AG04450 (cell line): ENCODE measurements at places on chromosomes 7 and 10.

DNA sequence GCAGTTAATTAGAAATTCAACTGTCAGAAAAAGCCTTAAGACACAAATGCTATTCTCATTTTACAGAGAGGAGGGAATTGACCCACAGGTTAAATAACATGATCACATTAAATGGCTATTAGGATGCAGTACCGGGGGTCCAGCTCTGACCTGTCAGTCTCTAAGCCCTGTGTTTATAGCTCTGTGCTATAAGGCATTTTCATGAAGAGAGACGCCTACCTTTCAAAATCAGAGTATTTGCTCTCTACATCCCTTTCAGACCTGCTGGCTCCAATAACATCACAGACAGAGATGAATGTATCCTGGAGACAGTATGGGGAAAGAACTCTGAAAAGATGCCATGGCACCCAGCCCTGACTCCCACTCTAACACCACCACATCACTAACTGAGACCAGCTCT, 189.9 kb upstream of the PRSS58 start:
- DNase-seq, result no peak

GRCh38 chr7:37445064-37445723, 3.5 kb downstream of the ELMO1 start:
- no peak for DNase-seq

GRCh38 chr10:48934672-48935501, 4.8 kb downstream of the LRRC18 start:
- DNase-seq, result no peak

- no peak for DNase-seq
Measured at GRCh38 chr7:29146888-29147609, 712 bp upstream of the CPVL start.

GRCh38 chr10:803041-803741, 113.7 kb upstream of the DIP2C start:
- DNase-seq, result no peak

GRCh38 chr7:29337546-29338116, 143.1 kb downstream of the CHN2 start:
- DNase-seq, result no peak

GRCh38 chr7:76507723-76508406, 2.5 kb upstream of the UPK3B start:
- no peak for DNase-seq
